ENCODE measurements at places on chromosomes 6 and 20.

DNA sequence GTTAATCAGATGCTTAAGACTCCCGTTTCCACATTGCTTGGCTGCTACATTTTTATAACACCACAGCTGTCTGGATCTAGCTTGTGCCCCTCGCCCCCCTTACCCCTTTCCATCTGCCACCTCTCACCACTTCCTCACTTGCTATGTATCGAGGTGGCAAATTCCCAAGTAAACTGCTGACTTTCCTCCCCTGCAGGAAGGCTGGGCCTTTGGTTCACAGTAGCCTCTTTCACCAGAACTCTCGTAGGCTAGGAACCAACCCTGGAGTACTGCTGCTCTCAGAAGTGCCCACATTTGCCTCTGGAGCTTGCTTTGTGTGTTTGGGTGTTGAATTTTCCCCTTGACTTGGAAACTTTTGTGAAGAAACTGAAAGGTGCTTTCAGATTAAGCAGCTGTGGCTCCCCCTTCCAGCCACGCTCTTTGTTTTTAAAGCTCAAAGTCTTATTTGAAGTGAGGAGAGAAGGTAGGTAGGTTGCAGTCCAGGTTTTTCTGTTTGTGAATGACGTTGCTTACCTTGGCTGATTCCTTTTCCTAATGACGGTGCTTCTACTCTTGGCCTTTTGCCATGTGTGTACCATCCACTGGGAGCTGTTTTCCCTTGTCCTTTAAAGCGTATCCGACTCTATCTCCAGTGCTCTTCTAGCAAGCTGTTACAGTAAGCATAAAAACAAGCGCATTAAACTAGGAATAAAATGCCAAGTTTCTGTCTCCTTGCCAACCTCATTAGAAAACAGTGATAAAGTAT is 90.4 kb downstream of the CARMIL1 start:
- no peak for DNase-seq

- no peak for DNase-seq
These were observed 26.3 kb upstream of the SNRPB2 start for GRCh38 chr20:16703570-16703969.

GRCh38 chr20:21684671-21685070 is 20.8 kb upstream of the PAX1 start:
- DNase-seq = no peak

DNA sequence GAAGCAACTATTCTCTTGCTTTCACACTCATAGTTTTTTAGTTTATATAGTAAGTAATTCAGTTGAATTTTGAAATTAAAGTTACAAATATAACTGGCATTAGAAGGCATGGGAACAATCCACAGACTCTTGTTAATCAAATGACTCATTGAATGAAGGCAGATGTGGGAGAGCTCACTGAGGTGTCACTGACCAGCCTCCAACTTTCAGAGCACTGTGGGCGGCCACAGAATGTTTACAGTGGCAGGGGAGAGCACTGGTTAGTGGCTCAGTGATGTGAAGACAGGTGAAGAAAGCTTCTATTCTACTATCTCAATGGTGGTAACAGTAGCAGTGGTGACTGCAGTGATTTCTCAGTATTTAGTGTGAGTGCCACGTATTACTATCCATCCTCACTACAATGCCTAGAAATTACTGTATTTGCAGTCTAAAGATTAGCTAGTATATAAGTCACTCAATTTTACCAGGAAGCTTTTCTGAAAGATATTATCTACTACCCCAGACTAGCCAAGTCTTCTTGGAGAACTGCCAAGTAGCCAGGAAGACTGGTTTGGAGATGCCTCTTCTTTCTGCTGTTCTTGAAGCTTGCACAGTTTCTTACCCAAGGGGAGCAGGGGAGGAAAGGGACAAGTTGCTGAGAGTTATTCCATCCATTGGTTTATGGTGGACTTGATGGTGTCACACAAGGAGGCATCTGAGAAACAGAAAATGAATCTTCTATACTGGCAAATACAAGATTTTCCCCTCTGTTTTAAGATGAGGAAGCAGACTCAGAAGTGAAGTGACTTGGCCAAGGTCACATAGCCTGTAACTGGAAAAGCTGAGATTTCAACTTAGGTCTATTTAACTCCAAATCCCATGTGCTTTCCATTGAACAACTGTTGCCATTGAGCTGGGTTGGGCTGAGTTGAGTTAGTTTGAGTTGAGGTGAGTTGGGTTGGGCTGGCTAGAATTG is 231.2 kb downstream of the ANKRD60 start:
- DNase-seq = no peak

GRCh38 chr6:106141441-106142237 is 55.5 kb downstream of the PRDM1 start:
- DNase-seq = no peak

- DNase-seq = no peak
These were observed 451.0 kb upstream of the SULF2 start for GRCh38 chr20:48236000-48236970.

DNA sequence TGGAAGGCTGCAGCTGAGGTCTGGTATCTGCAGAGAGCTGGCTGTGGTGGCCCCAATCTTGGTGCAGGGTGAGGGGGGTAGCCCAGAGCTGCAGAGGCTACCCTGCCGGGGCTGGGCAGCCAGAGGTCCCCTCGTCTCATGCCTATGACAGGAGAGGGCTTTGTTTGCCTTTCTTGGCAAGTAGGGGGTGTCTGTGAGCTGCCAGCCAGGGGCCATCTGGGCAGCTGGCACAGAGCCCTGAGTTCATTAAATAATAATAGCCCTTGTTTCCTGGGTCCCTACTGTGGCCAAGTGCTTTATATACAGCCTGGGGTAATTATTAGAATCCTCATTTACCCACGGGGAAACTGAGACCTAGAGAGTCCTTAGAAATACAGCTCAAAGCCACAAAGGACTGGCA is 66.6 kb downstream of the EZR start:
- DNase-seq = no peak

- no peak for DNase-seq
These were observed 43.1 kb downstream of the POPDC3 start for GRCh38 chr6:105136431-105137350.

- no peak for DNase-seq
These were observed 99.6 kb downstream of the PREX1 start for GRCh38 chr20:48728042-48728825.

DNA sequence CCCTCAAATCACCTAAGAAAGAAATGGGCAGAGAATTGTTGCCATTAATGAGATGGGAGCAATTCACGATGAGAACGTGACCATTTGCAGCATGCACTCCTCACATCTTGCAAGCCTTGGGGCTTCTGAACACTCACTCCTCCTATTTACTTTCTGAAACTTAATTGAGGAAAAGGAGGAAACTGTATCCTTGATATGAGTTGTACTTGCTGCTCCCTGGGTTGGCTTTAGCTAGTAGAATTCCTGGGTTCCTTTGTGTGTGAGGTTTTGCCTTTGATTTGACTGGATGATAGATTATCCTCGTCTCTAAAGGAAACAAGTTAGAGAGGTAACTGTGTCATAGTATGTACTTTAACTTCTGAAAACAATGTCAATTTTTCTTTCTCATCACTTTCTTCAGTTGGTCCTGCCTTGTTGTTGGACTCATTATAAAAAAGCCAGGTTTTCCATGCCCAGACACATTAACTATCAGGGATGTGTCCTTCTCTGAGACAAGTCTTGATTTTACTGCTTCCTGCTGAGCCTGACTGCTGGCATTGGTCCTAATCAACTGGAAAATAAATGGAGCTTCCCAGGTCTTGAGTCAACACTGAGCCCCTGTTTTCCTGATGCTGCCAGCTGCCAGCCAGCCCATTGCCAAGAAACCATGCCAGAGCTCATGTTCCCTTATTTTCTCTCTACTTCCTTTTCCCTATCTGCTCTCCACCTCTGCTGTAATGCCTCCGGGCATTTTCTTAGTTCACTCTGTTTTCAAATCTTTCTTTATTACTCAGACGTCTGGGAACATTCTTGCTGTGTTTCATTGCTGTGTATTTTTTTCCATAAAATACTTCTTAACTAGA is 6.0 kb upstream of the MRAP2 start:
- no peak for DNase-seq

DNA sequence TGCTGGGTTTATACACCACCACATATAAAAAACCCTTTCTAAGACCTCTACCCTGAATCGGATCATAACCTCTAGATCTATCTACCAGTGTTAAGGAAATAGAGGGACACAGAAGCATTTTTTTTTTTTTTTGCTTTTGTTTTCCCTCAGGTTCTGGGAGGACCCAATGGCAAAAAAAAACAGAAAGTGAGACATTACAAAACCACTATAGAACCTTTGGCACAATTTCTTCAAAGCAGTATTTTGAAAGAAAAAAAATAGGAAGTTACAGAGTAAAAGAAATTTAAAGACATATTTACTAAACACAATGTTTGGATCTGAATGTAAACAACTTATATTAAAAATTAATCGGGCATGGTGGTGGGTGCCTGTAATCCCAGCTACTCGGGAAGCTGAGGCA is 1258.7 kb upstream of the GJE1 start:
- no peak for DNase-seq

DNA sequence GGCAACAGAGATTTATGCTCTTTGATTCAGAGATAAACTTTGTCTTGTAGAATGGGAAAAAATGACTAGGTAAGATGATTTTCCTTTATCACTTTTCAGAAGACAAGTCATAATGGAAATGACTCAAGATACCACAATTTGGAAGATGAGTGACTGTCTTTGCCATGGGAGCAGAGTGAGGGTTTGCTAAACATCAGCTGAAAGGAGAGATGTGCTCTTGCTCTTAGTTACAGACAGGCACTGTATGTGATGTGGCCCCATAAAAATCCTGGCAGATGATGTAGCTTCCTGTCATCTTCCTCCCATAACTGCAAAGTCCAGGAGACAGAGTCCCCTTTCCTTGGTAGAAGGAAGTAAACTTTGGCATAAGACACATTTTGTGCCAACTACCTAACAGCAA is 47.6 kb downstream of the BACH2 start:
- no peak for DNase-seq

DNA sequence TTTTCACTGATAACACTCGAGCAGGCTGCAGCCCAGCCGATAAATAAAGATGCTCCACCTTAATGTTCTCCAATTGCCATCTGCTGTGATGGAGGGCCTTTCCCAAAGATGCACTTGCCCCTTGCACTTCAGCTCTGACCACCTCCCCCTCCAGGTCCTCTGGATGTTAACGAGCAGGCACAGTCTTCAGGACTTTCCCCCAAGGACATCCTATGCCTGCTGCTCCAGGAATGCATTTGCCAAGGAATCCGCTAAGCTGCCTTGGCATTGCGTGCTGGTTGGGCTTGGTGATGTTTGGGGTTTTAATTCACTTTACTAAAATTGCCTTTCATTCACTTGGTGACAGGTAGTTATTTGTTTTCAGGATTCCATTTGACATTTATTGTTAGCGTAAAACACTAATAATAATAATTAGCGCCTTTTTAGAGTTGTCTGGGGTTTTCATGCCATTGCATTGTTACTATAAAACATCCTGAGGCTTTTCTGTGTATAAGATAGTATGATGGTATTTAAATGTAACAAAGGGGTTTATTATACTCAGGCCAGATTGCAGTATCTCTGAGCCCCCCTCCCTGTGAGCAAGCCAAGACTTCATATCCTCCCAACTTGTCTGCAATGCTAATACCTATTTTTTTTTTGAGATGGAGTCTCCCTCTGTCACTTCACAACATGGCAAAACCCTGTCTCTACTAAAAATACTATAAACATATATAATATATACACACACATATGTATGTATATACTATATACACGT is 66.7 kb upstream of the TSHZ2 start:
- no peak for DNase-seq

DNA sequence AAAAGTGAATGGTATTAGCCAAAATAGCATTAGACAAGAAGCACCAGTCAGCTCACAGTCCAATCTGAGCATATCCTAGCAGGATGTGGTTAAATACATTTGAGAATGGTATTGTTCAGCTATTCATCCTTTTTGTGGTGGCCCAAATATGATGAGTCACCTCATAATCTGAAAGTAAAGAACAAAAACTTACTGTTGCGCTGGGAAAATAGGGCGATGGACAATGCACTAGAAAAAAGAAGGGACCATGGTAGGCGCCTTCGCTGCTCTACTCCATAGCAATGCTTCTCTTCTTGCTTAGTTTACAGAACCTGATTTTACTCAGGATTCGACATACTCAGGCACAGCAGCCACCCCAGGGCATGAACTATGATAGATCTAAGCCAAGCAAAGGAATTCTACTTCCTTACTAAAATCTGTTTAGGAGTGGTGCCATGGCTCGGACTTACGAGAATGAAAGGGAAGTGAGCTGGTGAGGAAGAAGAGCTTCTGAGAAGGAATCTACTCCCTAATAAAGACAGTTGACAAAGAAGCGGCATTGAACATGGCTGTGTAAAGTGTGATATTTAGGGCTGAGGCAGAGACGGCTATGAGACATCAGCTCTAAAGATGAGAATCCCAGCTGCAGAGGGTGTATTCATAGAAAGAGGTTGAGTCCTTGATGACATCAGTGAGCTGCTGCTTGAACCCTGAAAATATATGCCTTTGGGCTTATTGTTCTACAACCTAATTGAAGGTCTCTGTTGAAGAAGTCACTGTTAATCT is 16.6 kb upstream of the FBXO9 start:
- DNase-seq = no peak

DNA sequence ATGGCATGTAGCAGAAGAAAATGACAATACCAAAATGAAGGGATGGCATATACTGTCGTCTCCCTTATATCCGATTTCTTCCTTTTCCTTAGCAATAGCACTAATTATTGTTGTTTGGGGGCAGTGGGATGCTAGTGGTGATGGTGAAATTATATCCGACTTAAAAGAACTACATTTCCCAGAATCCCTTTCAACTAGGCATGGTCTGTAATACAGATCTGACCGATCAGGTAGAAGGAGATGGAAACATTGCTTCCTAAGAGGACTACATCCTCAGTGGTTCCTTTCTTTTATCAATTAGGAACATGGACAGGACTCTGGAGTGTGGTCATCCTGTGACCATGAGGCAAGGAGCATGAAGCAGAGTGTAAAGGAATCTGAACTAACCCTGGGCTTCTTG is 532.6 kb downstream of the CBLN4 start:
- DNase-seq = no peak

GRCh38 chr6:1627827-1628560 is 18.3 kb downstream of the FOXC1 start:
- no peak for DNase-seq

- DNase-seq = no peak
These were observed 61.8 kb downstream of the NFATC2 start for GRCh38 chr20:51480507-51481270.

- DNase-seq = no peak
These were observed 3.8 kb downstream of the CEBPB start for GRCh38 chr20:50194422-50194830.

DNA sequence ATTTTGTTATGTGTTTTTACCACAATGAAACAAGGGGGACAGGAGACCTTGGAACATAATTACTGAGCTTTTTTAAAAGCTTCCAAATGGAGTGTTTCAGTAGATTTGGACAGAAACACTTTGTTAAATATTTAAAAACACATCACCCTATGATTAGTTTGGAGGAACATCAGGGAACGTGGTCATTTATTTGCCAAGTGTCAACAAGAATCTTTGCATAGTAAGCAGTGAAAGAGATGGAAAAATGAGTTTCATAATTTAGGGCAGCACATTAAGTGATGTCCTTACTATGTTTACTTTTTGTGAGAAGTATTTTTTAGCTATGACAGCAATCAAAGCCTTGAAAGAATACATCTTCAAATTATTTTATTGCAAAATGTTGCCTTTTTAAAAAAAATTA is 82.6 kb downstream of the PROKR2 start:
- no peak for DNase-seq

All from stimulated activated CD4-positive, alpha-beta T cell treated with anti-CD3 and anti-CD28 coated beads, Interleukin-1b, Interleukin-23, amount 100 ng/mL, for 1 hour (primary cell).